ENCODE measurements at places on chromosomes 3 and 15.
A peak's percentile ranks its signal among the peaks of the same experiment; 100 is the strongest.

DNA sequence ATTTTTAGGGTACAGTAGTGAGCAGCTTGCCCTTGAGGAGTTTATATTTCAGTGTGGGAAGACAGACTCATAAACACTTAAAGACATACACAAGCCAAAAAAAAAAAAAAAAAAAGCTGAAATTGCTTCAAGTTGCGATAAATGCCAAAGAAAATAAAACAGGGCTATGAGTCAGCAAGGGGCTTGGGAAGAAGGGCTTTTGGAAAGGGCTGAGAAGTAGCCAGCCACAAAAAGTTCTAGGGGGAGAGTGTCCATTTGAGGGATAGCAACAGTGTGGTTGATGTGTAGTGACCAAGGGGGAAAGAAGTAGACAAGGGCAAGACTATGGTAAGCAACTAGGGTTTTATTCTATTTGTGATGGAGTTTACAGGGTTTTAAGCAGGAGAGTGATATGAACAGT, 185.5 kb downstream of the ADAMTS9 start:
- peak; percentile 32 for DNase-seq

GRCh38 chr15:99282121-99282520, 30.8 kb downstream of the LRRC28 start:
- no peak for DNase-seq

- no peak for DNase-seq
Observed at GRCh38 chr3:187759601-187760000, 14.3 kb upstream of the BCL6 start.

DNA sequence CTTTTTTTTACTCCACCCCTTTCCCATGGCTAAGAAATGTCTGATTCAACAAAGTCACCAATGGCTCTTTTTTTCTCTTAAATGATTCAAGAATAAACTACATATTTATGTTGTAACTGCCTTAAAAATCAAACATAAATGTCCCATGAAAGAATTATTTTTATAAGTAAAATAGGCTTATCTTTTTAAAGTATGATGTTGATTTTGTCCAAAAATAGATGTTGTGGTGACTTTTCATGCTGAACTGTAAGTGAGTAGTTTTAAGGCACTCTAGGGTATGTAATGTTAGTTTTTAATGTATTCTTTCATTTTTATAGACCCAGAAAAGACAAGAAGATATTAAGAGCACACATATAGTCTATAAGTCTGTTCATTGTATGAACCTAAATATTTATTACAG, 594.9 kb downstream of the NLGN1 start:
- no peak for DNase-seq

GRCh38 chr3:195078891-195079440, 192.0 kb downstream of the XXYLT1 start:
- no peak for DNase-seq

- no peak for DNase-seq
Observed at GRCh38 chr3:14890476-14890875, 56.9 kb upstream of the NR2C2 start.

GRCh38 chr3:143809121-143809621, 39.1 kb downstream of the SLC9A9 start:
- DNase-seq = peak; percentile 24

DNA sequence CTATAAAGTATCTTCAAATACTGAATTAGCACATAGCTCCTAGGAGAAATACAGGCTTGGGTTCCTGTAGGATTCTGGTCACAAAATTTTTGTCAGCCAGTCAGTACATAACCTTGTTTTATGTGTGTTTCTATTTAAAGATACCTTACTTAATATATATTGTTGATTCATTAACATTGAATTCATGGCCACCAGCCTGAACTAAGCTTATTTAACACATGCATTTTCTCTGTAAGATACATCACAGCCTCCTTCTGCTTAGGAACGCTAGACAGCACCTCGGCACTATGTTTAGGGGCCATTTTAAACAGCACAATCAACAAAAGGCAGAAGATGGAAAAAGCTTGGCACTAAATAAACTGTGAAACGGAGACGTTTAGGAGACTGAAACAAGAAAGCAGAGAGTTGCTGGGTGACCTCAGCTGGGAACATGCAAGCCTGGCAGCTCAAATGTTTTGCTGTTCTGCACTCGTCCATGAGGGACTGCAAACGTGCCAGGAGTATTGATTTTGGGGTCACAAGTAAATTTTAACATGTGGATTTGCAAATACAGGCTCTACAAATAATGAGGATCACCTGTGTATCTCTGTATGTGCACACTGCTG, 432.2 kb upstream of the TPM1 start:
- DNase-seq = no peak

- DNase-seq = no peak
Observed at GRCh38 chr3:61691466-61691865, 130.1 kb downstream of the PTPRG start.

DNA sequence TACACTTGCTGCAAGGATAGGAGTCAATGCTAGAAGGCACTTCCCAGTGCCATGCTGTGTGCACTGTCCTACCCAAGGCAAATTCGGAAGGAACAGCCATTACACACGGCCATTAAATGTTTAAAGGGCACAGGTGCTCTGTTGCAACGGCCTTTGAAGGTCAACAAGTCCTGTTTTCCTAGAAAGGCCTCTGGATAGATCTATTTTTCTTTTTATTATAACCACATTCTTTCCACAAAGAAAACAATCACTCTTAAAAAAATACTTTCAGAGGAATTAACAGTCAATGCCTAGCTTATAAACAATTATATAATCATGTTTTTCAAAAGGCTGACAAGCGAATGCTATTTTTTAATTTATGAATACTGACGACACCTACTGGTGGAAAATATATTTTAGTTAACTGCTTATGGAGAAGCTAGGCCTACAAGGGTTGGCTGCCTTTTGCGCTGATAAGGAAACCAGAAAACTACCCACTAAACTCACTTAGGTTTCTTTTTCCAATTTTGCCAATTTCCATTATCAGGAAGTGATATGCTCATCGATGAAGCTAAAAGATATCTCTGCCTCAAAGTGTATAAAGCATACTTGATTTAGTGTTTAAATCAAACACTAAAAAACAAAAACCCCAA, 2.4 kb downstream of the ARHGEF3 start:
- peak; percentile 57 for DNase-seq

DNA sequence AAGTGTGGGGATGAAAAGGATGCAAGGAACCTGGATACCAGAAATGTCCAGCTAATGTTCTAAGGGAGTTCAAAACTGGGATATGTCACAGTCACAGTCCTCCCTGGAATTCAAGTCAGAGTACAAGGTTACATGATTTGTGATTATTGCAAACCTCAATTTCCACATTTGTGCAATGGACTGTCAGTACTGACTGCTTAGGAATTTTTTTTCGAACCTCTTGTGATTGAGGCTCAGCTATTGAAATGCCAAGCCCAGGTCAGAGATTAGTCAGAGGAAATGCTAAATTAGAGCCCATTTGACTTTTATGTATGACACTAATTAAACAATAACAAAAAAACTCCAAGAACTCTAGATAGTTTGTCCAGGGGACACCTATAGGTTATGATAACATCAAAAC, 210.2 kb downstream of the THSD4 start:
- DNase-seq = peak; percentile 75

DNA sequence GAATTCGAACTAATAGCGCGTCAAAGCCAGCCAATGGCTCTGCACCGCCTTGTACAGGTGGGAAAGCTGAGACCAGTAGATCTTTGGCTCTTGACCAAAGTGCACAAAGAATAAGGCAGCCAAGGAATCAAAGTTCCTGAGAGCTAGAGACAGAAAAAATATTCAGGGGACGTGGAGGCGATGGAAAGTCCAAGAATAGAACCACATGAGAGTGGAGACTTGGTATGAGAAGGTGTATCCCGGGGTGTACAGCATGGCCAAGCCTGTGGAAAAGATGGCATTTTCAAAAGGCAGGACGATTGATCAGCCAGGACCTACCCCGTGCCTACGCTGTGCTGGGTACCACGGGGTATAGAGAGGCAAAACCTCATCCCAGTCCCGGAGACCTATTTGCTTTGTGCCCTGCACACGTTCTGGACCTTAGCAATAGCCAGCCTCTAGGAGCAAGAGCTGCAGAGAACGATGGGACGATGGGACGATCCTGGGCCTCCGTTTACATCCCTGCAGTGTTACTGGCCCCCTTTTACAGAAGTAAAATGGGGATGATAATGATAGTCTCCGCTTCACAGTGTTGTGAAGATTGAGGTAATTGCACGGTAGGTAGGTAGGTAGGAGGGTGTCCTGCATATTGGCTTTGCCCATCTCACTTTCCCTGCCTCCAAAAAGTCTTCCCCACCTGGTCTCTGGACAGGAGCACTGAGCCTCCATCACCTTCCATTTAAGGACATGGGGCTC, 583 bp upstream of the RBSN start:
- no peak for DNase-seq

GRCh38 chr15:75786575-75786947, 56.7 kb upstream of the UBE2Q2 start:
- no peak for DNase-seq

GRCh38 chr3:75254685-75255084, 409.4 kb upstream of the FRG2C start:
- DNase-seq = no peak

DNA sequence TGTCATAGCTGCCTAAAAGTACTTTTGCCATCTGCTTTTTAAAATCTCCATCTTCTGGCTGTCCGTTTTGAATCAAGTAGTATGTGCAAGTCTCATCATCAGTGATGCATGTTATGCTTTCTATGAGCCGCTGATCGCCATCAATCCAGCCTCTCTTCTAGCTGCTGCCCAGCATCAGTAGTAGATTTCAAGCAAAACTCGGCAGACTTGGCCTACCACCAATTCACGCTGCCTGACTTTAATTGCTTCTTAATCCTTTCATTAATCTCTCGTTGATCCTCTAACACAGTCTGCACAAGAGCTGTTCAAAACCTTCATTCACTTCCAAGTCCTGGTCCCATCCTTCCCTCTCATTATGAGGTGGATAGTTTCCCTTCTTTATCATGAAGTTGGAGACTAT, 104.9 kb downstream of the NSUN3 start:
- DNase-seq = no peak

DNA sequence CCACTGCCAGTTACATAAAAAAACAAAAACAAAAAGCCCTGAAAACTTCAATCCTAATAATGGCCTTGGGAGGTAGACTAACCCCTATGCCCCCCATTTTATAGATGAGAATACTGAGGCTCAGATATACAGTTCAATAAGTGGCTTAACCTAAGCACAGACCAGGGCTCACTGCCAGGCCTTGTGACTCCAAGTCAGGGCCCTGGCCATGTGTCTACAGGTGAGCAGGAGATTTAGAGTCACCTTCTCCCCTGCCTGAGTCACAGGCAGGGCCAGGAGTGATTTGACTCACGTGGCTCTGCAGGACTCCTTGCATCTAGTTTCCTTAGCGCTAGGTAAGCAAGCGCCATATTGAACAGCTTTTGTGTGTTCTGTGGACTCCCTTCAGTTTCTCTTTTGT, 98.6 kb upstream of the ETV5 start:
- DNase-seq = no peak

GRCh38 chr3:182303169-182303568, 490.1 kb upstream of the ATP11B start:
- DNase-seq = no peak

GRCh38 chr15:77483425-77484140, 62.9 kb downstream of the HMG20A start:
- DNase-seq = peak; percentile 11

- peak; percentile 59 for DNase-seq
Observed at GRCh38 chr15:96359616-96360521, 29.4 kb downstream of the NR2F2 start.

DNA sequence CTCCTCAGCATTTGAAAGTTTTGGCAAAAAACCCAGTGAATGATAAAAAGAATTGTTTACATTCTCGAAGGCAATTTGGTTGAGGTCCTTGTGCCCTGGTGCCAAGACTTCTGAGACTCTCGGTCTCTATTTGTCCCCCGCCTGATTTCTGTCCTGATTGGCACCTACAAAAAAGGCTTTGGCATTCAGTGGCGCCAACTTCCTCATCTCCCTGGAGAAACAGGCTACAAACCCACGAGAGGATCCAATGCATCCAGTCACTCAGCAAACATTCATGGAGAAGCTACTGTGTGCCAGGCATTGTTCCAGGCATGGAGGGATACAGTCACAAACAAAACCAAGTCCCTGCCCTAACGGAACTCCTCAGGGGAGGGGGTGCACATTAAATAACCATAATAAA, 42.7 kb downstream of the HES1 start:
- no peak for DNase-seq

DNA sequence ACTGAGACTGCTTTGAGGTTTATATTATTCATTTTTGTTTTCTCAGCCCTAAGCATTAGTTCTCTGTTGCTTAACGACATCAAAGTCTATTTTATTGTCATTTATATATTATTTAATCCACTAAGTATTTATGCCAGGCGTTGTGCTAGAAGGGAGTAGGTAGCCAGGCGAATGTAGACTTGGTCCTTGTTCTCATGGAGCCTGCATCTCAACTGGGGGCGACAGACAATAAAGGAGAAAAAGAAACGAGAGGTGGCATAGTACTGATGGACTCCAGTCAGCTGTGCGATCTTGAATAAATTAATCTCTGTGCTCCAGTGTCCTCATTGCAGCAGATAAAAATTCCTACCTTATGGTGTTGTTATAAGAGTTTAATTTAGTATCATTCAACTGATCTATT, 49.7 kb downstream of the ETV5 start:
- no peak for DNase-seq

GRCh38 chr3:188931531-188931930, 240.2 kb upstream of the TPRG1 start:
- DNase-seq = no peak

DNA sequence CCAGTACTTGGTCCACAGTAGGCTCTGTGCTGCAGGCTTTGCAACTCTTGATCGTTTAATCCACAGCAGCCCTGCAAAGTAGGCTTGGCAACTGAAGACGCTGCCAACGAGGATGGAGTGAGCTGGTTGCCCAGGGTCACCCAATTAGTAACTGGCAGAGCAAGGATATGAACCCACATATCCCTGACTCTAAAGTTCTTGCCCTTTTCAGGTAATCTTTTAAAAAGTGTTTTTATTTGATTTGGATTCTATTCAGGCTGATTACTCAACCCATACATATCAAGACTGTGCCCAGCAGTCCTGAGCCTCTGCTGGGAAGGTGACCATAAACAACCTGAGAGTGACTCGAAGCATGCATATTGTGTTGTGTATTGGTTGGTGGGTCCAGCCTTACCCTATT, 50.3 kb downstream of the PSMD6 start:
- DNase-seq = no peak

GRCh38 chr15:35141743-35142471, 56.8 kb upstream of the NANOGP8 start:
- DNase-seq = peak; percentile 100

GRCh38 chr15:72535911-72536310, 61.8 kb downstream of the ARIH1 start:
- DNase-seq = no peak

Measured in HCEC 1CT (cell line).